ENCODE measurements at places on chromosomes 2 and 18. TPM values are rescaled to one million over a fixed set of nuclear protein-coding genes. Genes with fewer than 3 reads are reported as not detected.
A peak's percentile ranks its signal among the peaks of the same experiment; 100 is the strongest.

DNA sequence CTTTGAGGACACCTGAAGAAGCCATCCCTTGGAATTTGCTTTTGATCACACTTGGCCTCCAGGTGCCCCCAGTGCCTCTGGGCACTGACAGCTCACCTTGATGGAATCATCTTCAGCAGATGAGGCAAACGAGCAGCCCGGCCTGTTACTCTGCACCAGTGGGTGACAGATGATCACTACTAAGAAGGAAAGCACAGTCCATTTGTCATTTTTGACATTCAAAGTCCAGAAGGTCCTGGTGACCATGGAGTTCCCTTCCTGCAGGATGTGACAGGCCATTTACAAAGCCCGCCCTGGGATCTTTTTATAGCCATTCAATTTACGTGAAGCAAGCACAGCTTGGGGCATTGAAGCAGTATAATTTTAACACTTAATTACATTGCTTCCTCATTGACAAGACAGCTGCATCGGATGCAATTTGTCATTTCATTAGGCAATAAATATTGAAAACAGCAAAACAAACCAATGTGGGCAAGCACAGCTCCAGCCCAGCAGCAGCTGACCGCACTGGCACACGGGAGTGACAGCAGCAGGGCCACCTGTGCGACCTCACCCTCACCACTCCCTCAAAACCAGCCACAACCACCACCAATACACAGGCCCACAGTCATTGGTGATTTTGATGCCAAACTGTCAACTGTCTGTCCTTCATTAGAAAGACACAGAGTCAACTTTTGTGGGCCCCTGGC is 76.0 kb upstream of the SLC66A3 start:
- H3K27me3 ChIP-seq = no peaks in the 10 kb centered on the region
- no peaks in the 10 kb centered on the region for H3K36me3 ChIP-seq
- peaks cover 13% of the 10 kb centered on the region for H3K4me1 ChIP-seq
- no peak overlapping the region for H3K27ac ChIP-seq
- H3K4me3 ChIP-seq = no peak overlapping the region
- peak; percentile 62 for DNase-seq

GRCh38 chr2:19542796-19543662 is 184.6 kb upstream of the OSR1 start:
- no peak overlapping the region for H3K4me3 ChIP-seq
- no peaks in the 10 kb centered on the region for H3K27me3 ChIP-seq
- no peak for DNase-seq
- H3K4me1 ChIP-seq = peaks cover 58% of the 10 kb centered on the region
- no peak overlapping the region for H3K27ac ChIP-seq

DNA sequence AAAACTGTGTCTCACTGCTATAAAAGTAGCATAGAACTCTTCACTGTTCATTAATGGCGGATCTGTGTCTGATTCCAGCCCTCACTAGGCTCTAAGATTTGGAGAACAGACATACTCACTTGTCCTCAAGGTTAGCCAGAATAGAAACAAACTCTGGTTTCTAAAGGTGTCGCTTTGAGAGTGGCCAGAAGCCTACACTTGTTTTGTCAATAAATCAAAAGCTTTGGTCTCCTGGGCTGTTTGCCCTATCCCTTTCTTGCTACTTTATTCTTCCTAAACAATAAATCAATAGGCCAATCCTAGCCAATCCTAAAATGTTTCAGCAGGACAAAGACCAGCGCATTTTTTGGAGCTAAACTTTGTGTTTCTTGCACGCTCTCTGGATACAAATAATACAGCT is 1064.6 kb upstream of the CHAC2 start:
- H3K36me3 ChIP-seq = no peaks in the 10 kb centered on the region
- no peaks in the 10 kb centered on the region for H3K4me1 ChIP-seq
- no peak overlapping the region for H3K27ac ChIP-seq
- no peak for DNase-seq
- no peaks in the 10 kb centered on the region for H3K27me3 ChIP-seq

Gene CFAP221
- not detected for total RNA-seq

DNA sequence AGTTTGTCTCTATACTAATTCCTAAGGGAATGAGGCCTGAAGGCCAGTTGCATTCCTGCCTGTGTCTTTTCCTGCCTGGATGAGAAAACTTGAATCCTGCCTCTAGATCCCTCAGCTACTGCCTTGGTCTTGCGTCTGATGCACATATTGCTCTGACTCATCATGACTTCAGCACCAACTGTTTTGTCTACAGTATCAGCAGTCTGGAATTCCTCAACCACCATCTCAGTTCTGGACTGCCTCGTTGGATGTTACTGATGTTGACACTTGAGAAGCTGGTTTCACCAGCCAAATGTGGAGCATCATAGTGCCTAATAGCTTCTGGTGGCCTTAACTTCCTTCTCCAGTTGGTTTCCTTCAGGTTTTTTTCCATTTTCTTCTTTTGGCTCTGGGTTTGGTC is 211.0 kb downstream of the CTNNA2 start:
- no peak overlapping the region for H3K4me3 ChIP-seq
- no peaks in the 10 kb centered on the region for H3K36me3 ChIP-seq
- H3K27ac ChIP-seq = no peak overlapping the region
- no peaks in the 10 kb centered on the region for H3K4me1 ChIP-seq

Gene TMEM200C
- total RNA-seq = 6.5 TPM
